Activated naive CD4-positive, alpha-beta T cell treated with anti-CD3 and anti-CD28 coated beads for 36 hours (primary cell): ENCODE measurements at places on chromosomes 12 and 14.

GRCh38 chr12:80802652-80803400 lies 86.1 kb downstream of the MYF5 start:
- no peak for DNase-seq

DNA sequence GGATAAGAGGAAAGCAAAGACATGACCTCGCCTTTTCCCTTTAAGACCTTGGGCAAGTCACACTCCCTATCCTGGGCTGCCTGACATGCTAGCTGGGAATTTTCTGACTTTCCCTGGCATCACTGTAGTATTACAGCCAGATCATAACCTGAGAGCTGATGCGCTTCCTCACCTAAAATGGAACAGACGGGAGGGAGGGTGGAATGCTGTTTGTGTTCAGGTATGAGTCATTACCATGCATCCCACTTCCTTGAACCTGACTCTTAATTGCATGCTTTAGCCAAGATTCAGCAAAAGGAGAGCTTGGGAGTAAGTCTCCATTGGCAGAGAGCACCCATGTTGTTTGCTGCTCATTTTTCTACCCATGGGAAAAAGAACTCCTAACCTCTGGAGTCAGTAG lies 156.5 kb downstream of the KCNK10 start:
- no peak for DNase-seq

- DNase-seq: no peak
Measured at GRCh38 chr12:124679533-124680371, 112.3 kb upstream of the NCOR2 start.

- DNase-seq: no peak
Measured at GRCh38 chr14:28767030-28767852, 654 bp downstream of the FOXG1 start.

GRCh38 chr12:40146800-40147797 lies 41.2 kb upstream of the SLC2A13 start:
- no peak for DNase-seq

- DNase-seq: no peak
Measured at GRCh38 chr12:44428825-44429224, 447.3 kb downstream of the NELL2 start.

GRCh38 chr12:48122065-48122834 lies 3.1 kb downstream of the PFKM start:
- DNase-seq: no peak

- DNase-seq: peak; percentile 24
Measured at GRCh38 chr14:55332654-55333570, 61.7 kb downstream of the FBXO34 start.

- DNase-seq: no peak
Measured at GRCh38 chr14:36465178-36465577, 54.9 kb downstream of the NKX2-1 start.

DNA sequence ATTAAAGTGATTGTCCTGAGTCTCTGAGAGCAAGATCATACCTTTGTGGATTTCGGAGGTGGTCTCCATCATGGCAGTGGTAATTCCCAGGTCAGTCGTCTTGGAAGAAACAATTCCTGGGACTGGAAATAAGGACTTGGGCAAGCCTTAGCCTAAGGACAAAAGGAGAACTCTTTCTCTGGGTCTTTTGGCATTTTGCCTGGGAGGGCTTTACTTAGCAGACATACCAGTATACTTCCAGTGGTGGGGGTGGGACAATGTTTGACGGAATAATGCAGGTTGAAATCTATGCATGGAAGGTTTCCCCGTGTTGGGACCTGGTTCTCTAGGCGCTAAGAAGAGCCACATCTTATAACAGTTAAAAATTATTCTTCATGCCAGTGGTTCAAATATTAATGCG lies 70.4 kb upstream of the USP44 start:
- no peak for DNase-seq

DNA sequence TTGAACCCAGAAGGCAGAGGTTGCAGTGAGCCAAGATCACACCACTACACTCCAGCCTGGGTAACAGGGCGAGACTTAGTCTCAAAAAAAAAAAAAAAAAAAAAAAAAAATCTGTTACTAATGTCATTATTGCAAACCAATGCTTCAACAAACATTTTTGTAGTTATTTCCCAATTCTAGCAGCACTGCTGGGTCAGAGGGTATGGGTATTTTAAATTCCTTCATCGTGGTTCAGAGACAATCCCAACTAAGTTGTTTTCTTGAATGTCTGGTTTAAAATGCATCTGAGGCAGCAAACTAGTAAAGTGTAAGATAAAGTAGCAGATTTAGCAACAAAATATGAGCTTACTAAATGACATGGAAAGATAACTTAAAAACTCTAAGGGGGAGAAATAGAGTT lies 65.6 kb downstream of the FERMT2 start:
- no peak for DNase-seq

GRCh38 chr12:12735301-12735700 lies 18.1 kb downstream of the CDKN1B start:
- no peak for DNase-seq

GRCh38 chr14:91372671-91373495 lies 44.7 kb downstream of the CCDC88C start:
- DNase-seq: peak; percentile 64

DNA sequence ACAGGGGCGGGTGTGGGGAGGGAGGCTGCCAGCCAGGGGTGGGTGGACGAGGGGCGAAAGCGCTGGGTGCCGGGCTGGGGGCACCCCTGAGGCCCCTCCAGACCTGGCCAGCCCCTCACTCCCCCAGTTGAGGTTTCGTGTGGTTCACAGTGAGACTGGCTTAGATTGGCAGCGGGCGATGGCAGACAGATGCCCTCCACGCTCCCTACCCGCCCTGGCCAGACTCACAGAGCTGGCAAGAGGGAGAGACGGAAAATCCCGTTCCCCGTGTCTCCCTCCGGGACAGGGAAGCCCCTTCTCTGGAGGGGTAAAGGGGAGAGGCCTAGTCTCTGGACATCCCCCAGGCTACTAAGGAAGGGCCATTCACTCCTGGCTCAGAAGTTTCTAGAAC lies 33.2 kb upstream of the VPS37B start:
- DNase-seq: no peak

GRCh38 chr12:103829092-103829491 lies 11.9 kb downstream of the NT5DC3 start:
- no peak for DNase-seq

DNA sequence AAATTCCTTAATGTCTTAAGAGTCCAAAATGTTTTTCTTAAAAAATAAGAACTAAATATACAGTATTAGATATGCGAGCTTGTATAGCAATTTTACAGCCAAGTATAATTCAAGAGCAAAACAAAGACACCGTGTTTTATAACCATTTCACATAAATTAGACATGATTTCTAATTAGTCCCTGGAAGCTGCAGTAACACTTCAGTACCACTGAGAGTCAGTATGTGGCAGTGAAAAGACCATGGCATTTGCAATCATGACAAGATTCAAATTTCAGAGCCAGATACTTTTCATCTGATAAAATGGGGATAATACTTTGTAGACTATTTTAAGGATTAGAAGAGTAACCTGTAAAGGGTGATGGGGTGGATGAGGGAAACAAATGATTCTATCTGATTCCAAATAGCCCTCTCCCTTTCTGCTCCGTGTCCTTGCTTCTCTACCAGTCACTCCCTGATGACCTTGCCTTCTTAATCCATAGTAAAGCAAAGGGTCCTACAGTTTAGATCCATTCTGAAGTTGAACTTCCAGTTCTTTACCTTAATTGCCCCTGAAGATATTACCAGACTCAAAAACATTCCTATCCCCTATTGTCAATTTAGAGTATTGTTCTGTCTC lies 145.4 kb upstream of the ABCD2 start:
- DNase-seq: no peak

DNA sequence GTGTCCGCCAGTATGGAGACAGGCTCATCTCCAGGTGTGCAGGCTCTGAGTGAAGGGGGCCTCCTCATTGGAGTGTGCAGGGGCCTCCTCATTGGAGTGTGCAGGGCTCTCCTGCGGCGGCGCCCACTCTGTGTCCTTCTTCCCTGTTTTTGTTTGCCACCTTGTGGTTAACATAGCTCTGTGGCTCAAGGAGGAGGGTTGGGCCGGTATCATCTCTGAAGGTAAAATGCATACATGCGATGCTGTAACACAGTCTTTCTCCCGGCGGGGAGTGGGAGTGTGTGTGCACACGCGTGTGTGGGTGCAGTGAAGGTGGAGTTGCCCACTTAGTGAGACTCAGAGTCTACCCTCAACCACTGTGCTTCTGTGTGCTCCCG lies 429.4 kb downstream of the ZFP36L1 start:
- no peak for DNase-seq

- no peak for DNase-seq
Measured at GRCh38 chr12:24582954-24583601, 365.8 kb downstream of the BCAT1 start.

GRCh38 chr12:31620311-31620710 lies 29.4 kb upstream of the DENND5B start:
- DNase-seq: no peak

GRCh38 chr12:6830286-6830890 lies 2.2 kb downstream of the P3H3 start:
- no peak for DNase-seq

GRCh38 chr12:113727651-113728061 lies 238.5 kb downstream of the RBM19 start:
- no peak for DNase-seq

GRCh38 chr14:24965934-24966578 lies 83.9 kb downstream of the STXBP6 start:
- no peak for DNase-seq

DNA sequence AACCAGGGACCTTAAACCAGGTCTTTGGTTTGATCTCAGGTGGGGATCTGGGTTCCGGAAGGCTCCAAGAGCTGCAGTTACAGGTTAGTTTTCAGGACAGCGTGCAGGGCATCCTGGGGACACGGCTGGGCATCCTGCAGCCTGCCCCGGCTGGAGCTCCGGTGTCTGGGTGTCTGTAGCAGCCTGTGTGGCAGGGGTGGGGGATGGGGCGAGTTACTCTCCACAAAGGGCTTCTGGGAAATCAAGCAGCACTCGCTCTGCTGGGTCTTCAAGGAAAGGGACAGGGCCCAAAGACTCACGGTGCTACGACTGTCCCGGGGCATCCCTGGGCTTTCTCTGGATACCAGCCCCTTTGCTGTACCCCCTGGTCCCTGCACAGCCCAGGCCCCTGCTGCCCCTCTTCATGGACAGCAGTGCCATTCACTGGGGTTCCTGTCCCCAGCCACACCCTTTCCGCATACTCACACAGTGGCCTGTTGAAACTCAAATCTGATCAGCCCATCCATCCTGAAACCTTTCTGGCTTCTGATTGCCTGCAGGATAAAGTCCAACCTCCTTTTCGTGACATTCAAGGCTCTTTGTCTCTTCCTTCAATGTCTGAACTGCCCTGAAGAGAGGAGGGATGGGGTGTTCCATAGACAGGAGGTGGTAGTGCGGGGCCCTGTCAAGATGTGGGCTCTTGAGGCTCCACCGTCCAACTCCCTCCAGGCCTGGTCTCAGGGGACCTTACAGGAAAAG lies 22.2 kb upstream of the PPP1R13B start:
- DNase-seq: no peak

DNA sequence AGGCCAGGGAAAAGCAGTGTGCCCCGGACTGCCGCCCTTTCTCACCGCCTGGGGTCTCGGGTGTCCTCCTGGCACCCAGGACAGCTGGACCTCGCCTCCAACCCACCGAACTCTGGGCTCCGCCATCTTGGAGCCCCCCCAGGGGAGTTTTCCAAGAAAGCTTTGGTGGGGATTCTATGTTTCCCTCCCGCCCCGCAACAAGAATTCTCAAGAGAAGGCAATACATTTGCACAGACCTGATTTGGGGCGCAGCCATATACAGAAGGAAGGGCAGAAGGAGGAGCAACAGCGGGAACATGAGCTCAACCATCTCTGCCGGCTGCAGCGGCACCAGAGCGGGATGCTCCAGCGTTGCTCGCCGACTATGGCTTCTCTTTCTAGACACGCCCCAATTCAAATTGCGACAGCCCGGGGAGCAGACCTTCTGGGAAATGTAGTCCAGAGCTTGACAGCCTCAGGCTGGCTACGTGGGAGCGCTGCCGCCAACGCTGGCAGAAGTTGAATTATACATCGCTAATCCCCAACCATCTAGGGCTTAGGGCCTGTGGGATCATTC lies at the start of gene RDH11:
Gene RDH11 (minus strand): TSS at position 371 of the 556 bp plus-strand sequence. CDS start 61 bp downstream, at position 310.
- peak; percentile 91 for DNase-seq

GRCh38 chr12:40727774-40728483 lies 35.7 kb downstream of the CNTN1 start:
- no peak for DNase-seq

GRCh38 chr14:32472076-32472475 lies 143.0 kb downstream of the AKAP6 start:
- DNase-seq: no peak

DNA sequence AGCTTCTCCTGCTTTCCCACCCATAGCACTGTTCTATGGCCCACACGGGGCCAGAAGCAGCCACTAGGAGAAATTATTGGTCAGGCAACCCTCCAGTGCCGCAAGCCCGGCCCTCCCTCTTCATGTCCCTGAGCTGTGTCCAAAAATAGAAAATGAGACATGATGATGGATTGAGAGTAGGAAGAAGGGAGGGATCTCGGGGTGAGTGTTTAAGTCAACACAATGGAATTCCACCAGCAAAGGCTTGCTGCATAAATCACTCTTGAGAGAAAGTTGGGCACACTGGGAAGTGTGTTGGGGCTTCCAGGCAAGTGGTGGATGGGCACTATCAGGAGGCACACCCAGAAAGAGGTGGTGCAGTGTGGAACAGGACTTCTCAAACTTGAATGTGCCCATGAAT lies 94.2 kb downstream of the LLPH start:
- DNase-seq: no peak

DNA sequence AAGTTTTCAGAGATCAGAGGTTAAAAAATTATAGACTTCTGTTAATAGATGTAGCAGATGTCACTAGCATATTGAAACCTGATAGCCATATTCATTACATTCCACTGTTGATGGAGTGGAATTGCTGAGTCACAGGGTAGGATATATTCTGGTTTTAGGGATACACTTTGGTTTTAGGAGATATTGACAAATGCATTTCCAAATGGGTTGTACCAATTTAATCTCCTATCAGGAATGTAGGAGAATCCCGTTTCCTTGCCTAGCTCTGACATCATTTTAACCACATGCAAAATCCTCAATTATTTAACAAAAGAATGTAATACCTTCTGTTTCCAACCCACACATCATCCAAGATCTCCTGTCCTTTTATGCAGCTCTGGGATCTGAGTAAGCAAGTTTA lies 30.7 kb upstream of the ESR2 start:
- no peak for DNase-seq

- DNase-seq: no peak
Measured at GRCh38 chr14:71539650-71540285, 392.5 kb upstream of the RGS6 start.
